ENCODE measurements at places on chromosomes 2 and 18.

- peak; percentile 32 for DNase-seq
Observed at GRCh38 chr2:106863387-106863786, 22.6 kb downstream of the ST6GAL2 start.

DNA sequence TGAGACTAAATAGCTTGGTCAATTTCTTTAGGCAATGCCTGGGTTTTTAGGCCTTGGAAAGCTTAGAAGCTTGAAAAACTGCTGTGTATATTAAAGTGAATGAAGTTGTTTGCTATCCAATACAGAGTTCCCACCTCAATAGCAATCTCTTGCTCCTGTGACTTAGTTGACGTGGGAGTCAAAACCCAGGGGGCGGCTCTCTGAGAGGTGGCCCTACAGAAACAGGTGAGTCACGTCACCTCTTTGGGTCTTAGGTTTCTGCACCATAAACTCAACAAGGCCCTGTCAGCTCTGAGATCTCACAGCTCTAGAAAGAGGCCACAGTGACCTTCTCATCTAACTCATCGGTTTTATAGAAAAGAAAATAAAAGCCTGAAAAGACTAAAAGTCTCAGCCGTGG is 79.6 kb downstream of the ADD2 start:
- no peak for DNase-seq

DNA sequence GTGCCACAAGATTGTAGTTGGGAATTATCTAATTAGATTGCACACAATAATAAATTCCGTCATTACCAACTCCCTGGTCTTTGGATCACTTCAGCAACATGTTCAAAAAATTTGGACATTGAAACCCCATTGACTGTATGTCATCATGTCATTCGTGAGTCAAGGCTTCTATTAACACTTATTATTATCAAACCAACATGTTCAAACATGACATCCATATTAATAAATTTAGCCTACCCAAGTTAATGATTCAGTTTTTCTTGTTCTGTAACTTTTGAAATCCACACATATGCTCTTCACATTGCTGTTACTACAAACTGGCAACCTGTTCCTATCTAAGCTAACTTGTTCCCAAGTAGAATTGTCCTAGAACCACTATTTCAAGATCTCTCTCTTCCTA is 1142.7 kb upstream of the SLC39A10 start:
- no peak for DNase-seq

DNA sequence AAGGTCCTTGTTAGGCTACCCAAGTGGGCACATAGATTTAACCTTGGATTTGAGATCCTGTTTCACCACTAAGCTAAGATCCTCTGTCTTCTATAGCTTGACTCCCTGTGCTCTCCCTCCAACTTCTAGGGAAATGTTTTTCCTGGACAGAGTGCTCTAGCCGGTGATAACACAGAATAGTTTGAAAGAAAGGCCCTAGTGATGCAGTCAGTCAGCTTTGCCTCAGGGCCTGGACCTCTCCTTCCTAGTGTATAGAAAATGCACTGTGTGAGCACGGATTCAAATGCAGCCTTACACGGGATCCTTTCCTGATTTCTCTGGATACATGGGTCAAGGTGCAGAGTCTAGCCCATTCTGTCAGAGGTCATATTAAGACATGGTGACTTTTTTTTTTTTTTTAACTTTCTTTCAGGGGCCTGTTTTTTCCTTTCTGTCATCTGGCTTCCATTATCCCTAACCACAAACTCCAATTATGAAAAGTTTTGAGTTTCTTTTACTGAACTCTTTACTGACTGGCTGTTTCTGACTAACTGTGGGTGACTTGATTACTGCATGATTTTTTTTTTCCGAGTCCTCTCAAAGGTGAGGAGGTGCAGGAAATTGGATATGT is 122.6 kb downstream of the LRP1B start:
- no peak for DNase-seq

DNA sequence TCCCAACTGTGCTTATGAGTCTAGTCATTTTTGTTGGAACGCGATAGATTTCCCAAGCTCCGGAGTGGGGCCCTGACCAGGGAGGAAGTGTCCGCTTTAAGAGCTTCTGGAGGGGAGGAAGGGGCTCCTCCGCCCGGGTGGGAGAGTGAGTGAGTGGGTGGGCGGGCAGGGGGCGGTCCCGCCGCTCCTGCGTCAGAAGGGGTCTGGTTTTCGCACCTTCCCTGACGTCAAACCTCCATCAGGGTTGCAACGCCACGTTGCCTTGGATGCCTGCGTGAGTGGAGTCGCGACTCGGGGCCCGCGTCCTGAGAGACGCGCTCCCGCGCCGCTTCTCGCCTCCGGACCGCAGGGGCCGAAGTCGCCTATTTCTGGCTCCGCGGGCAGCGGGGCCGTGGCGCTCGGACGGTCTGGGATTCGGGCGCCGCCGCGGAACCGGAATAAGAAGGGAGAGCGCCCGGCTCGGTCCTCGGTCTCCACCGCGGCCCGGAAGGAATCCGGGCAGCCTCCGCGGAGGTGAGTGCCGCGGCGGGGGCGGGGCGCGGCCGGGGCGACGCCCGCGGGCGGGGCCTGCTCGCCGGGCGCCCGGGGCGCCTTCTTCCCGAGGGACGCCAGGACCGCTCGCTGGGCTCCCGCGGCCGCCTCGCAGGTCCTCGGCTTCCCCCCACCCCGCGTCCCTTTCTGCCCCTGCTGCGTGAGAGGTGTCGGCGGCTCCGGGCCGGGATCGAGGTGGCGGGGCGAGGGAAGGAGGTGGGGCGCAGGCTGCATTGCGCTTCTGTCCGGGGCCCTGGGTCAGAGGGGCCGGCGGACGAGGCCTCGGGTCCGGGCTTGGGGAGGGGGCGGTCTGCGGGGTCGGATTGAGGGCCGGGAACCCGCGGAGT is at the start of gene ZDBF2:
ZDBF2 (plus strand) TSS at position 230 of the 878 bp plus-strand sequence. CDS start 7,187 bp downstream, outside the sequence.
- DNase-seq: peak; percentile 90

- no peak for DNase-seq
Observed at GRCh38 chr2:193818801-193819499, 1624.2 kb upstream of the TMEFF2 start.

GRCh38 chr18:46794607-46795006 is 37.8 kb upstream of the ST8SIA5 start:
- peak; percentile 41 for DNase-seq

DNA sequence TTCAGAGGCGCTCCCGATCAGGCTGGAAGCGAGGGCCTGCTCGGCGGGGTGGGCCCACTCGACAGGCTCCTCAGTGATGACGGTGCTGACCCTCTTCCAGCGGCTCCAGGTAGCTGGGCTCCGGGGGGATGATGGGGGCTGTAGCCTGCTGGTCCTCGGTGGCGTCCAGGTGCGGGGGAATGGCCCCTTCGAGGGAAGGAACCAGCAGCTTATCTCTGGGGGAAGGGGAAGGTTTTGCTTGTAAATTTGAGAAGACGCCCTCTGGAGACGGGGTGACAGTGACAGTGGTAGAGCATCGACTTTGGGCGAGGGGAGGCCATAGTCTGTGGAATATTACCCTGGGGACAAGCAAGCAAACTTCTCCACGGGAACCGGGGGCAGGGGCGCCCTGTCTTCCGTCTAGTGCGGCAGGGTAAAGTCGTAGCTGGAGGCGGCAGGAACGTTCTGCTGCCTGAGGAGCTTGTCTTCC is 891.9 kb upstream of the LRRTM1 start:
- DNase-seq: no peak

DNA sequence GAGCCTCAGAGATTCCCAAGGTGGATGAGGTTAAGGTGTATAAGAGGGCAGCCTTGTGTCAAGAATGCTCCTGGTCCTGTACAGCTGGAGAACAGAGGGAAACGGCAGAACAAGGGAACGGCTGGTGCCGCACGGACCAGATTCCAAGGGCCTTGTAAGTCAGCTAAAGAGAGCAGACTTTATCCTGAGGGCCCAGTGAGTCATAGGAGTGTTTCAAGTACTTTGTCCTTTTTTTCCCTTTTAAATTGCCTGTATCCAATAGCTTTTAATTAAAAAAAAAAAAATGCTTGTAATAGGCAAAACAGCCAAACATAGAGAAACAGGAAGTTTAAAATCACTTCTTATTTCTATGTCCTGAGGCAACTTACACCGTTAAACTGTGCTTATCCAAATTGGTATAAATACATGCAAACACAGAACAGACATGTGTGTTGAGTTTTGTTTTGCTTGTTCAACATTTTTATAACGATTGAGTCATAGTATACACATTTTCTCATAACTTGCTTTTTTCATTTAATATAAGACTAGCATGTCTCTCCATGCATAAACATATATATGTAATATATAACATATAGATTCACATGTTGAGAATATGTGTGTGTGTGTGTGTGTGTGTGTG is 42.1 kb upstream of the EVA1A start:
- DNase-seq: no peak

DNA sequence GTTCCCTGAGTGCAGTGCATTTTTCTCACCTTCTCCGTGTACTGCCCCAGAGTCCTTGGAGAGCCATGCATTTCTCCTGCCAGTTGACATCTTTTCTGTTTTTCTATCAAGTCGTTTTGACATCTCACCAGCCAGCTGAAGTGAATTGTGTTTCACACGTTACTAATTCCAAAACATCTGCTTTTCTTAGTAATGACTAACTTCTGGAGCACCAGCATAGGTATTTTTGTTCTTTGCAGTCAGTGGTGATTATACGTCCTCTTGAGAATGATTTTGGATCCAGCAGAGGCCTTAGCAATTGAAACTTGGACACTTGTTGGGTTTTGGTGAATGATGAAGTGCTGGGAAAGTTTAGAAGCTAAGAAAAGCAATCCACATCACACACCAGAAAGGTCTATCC is 112.5 kb downstream of the PIK3C3 start:
- DNase-seq: no peak

GRCh38 chr2:47269316-47270232 is 114.5 kb upstream of the STPG4 start:
- DNase-seq: no peak

GRCh38 chr2:177262092-177262491 is 2.4 kb downstream of the NFE2L2 start:
- DNase-seq: no peak

DNA sequence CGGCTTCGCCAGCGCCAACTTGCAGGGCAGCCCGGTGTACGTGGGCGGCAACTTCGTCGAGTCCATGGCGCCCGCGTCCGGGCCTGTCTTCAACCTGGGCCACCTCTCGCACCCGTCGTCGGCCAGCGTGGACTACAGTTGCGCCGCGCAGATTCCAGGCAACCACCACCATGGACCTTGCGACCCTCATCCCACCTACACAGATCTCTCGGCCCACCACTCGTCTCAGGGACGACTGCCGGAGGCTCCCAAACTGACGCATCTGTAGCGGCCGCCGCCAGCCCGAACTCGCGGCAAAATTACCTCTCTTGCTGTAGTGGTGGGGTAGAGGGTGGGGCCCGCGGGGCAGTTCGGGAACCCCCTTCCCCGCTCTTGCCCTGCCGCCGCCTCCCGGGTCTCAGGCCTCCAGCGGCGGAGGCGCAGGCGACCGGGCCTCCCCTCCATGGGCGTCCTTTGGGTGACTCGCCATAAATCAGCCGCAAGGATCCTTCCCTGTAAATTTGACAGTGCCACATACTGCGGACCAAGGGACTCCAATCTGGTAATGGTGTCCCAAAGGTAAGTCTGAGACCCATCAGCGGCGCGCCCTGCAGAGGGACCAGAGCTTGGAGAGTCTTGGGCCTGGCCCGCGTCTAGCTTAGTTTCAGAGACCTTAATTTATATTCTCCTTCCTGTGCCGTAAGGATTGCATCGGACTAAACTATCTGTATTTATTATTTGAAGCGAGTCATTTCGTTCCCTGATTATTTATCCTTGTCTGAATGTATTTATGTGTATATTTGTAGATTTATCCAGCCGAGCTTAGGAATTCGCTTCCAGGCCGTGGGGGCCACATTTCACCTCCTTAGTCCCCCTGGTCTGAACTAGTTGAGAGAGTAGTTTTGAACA is 15.1 kb downstream of the HOXD3 start:
- DNase-seq: no peak

GRCh38 chr2:46898024-46898423 is 17.6 kb downstream of the MCFD2 start:
- no peak for DNase-seq

- DNase-seq: no peak
Observed at GRCh38 chr2:75195076-75195691, 4.1 kb downstream of the TACR1 start.

DNA sequence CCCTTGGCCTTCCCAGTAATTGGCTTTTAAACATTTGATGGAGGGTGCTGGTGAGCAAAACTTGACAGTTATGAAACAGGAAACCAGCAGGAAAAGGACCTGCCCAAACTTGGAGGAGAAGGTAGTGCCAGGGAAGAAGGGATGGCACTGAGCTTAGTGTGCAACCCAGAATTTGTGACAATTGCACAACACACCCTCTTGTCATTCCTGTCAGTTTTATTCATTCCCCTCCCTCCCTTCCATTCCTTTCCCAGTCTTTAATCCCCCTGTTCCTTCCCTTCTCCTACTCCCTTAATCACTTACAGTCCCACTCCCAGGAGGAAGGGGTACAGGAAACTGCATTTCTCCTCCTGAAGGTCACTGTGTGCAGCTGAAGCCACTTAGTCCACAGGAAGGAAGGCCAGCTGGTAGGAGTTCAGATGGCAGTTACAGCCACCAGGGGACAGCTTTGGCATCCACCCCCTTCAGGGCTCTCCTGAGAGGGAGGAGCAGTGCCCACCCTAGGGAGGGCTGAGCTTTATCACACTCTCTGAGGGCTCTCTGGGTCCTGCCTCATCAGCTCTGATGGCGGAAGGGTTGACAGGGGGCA is 24.0 kb upstream of the SIGLEC15 start:
- no peak for DNase-seq

- DNase-seq: peak; percentile 1
Observed at GRCh38 chr2:98946855-98947254, 10.8 kb upstream of the CRACDL start.

DNA sequence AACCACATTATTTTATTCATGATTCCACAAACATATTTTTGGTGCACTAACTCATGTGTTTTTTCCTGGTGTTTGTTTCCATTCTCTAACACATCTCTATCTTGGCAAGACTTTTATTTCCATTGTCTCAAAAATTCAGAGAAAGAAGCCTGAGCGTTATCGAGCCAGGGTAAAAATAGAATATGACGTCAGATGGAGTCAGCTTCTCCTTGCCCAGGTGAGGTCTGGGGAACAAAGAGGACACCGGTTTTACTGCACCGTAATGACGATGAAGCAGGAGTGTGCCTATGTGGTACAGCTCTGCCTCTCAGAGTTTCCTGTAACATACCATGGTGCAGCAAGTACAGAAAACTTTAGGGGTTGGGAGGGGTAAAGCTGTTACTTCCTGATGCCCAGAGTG is 661.6 kb downstream of the PLCL1 start:
- DNase-seq: no peak

- DNase-seq: no peak
Observed at GRCh38 chr2:74168739-74169138, 9.9 kb downstream of the MOB1A start.

- DNase-seq: no peak
Observed at GRCh38 chr18:1599196-1599595, 694.5 kb downstream of the ADCYAP1 start.

- DNase-seq: no peak
Observed at GRCh38 chr2:31943636-31944225, 67.1 kb downstream of the MEMO1 start.

- peak; percentile 68 for DNase-seq
Observed at GRCh38 chr2:235669983-235670962, 176.4 kb downstream of the AGAP1 start.

GRCh38 chr2:178315488-178315948 is 121.2 kb downstream of the OSBPL6 start:
- DNase-seq: no peak

Measured in iPS-NIHi11 (cell line).